ENCODE measurements at places on chromosomes 3 and 15.

- no peaks in the 10 kb centered on the region for H3K27me3 ChIP-seq
- H3K27ac ChIP-seq, result no peak overlapping the region
- H3K4me1 ChIP-seq, result no peaks in the 10 kb centered on the region
Measured at GRCh38 chr15:23074684-23075083, 35.3 kb upstream of the TUBGCP5 start.

DNA sequence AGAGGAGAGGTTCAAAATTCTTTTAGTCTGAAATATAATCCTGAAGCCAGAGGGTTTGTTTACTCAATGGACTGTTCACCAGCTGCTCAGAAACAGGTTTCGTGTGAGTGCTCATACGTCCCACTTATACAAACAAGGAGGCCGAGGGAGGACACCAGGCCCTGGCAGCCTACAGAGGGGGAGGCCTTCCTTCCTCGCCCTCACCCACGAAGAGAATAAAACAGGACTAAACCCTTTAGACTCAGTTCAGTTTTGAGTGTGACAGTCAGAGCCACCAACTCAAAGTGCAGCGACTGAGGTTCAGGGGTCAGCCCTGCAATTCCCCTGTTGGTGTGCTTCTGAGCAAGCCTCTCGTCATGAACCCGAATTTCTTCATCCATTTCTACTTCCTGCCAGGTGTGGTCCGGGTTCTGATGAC, 17.3 kb downstream of the FAM174B start:
- H3K4me1 ChIP-seq, result peaks cover 1% of the 10 kb centered on the region
- no peaks in the 10 kb centered on the region for H3K36me3 ChIP-seq
- H3K27ac ChIP-seq, result no peak overlapping the region

DNA sequence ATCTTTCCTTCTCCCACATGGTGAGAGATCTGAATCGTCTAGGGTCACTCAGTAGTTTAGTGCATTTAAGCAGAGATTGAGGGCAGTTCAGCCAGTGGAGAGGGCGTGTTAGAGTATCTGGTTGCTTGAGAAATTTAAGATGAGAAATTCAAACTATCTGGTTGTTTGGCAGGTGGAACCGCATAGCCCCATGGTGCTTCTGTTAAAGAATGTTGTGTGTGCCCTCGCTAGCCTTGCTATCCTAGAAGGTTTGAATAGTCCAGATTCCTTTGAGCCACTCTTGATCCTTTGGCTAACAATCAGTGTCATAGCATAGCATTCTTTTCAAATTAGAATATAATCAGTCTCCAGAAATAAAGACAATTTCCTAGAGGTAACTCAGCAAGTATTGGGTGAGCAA, 32.1 kb downstream of the ABHD17C start:
- no peak overlapping the region for H3K4me3 ChIP-seq
- no peaks in the 10 kb centered on the region for H3K4me1 ChIP-seq
- no peaks in the 10 kb centered on the region for H3K27me3 ChIP-seq
- no peak for DNase-seq

- peaks cover 12% of the 10 kb centered on the region for H3K4me1 ChIP-seq
- no peak overlapping the region for H3K27ac ChIP-seq
- H3K4me3 ChIP-seq, result no peak overlapping the region
- H3K36me3 ChIP-seq, result peaks cover 2% of the 10 kb centered on the region
- no peaks in the 10 kb centered on the region for H3K27me3 ChIP-seq
Measured at GRCh38 chr3:100796556-100796955, 87.3 kb downstream of the TFG start.

GRCh38 chr15:58212909-58213526, 74.8 kb downstream of the AQP9 start:
- no peaks in the 10 kb centered on the region for H3K36me3 ChIP-seq
- no peaks in the 10 kb centered on the region for H3K27me3 ChIP-seq
- H3K4me3 ChIP-seq, result no peak overlapping the region
- H3K4me1 ChIP-seq, result peaks cover 5% of the 10 kb centered on the region

DNA sequence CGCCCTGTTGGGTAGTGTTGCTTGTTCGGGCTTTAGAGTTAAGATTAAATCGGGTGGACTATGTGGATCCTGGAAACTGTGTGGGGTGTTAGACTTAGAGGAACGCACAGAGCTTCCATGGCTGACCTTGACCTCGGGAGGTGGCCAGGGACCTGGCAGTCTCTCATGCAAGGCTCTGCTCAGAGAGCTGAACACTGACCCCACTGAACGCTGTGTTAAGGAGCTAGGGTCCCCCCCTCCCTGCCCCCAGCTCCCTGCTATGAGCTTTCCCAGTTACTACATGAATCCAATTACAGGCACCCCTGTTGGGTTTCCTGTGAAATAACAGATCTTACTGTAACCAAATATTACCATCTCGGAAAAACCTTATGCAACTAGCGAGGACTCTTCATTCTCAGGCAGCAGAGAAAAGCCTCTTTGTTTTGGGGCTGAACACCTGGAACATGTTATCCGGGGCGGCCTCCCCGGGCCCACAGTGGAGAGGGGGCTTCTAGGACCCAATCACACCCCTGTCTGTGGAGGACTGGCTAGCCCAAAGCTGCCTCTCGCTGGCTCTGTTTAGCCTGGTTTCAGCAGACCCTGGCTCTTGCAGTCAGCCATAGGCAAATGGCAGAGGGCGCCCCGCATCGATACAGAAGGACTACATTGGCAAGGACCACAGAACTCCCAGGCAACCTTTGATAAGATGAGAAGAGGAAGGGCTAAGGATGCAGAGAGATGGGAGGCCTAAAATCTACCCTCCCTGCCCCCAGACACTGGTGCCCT, 25.8 kb upstream of the ALDH1A3 start:
- H3K4me3 ChIP-seq, result no peak overlapping the region
- DNase-seq, result no peak
- no peaks in the 10 kb centered on the region for H3K27me3 ChIP-seq
- H3K27ac ChIP-seq, result no peak overlapping the region

Data from endothelial cell of umbilical vein (primary cell).